ENCODE measurements at places on chromosomes 2 and 18.
A peak's percentile ranks its signal among the peaks of the same experiment; 100 is the strongest.

DNA sequence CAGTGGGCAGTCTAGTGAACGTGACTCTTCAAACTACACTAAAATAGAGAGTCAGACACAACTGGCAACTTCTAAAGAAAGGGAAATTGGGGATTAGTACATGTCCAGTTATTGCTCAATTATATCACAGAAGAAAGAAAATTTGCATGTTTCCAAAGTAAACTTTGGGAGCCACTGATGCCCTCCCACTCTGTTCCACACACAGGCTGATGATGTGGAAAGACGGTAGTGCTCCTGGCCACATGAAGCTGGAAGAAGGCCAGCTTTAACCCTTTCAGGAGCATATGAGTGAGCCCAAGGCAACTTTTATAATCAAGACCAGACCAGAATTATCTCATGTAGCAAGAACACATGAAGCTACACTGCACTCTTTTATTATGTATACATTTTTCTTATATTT is 141.0 kb downstream of the NR4A2 start:
- DNase-seq: no peak

DNA sequence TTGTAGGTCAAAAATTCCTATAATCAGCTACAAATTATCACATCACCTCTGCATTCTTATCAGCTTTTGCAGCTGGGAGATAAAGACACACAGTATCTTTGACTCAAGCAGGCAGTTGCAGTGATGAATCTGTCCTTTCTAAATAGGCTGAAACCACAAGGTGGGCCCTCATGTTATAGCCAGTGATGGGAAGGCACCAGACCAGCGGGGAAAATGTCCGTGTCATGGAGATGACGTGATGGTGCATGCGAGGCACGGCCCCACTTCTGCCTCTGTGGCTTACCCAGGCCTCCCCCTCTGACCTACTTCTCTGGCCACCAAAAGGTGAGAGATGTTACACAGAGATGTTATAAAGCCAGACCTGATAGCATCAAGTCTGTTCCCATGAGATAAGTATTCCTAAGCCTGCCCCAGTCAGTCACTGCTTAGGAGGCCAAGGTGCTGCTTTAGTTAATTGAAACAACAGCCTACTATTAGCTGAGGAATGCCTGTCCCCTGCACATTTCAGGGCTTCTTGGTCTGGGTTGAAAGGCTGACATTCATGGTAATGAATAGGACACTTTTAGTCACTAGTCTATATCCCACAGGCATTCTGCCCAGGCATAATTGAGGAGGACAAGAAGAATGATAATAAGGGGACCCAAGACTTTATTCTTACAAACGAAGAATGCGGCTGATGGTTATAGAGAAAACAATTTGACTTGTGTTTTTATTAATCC is 327.9 kb downstream of the LPIN1 start:
- no peak for DNase-seq

DNA sequence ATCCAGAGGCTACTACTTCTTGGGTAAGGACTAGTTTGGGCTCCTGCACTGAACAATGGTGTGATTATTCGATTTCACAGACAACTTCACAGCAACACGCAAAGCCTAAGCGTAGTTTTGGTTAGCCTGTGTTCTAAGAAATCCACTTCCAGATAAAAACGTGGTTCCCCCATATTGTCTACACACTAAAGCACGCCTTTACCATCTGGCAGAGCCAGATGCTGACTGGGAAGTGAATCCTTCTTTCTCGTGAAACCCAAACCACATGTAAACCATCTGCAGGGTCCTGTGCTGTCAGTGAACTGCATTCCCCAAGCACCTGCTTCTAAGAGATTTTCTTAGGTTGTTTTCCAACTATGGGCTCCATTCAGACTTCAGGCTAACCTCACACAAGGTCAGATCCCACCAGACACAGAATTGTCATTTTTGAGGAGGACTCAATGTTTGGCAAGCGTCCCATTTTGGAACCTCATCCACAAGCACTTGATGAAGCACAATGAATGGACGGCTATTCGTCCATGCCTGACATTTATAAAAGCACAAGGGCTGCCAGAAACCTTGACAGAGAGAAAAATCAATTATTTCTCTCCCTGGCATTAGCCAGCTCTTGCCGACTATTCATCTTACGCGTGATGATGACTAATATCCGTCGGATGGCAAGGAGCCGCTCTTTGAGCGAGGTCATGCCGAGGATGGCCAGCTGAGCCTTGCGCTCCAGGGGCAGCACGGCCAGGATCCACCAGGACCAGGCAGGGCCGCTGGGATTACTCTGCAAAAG is 38.4 kb downstream of the LONRF2 start:
- no peak for DNase-seq

DNA sequence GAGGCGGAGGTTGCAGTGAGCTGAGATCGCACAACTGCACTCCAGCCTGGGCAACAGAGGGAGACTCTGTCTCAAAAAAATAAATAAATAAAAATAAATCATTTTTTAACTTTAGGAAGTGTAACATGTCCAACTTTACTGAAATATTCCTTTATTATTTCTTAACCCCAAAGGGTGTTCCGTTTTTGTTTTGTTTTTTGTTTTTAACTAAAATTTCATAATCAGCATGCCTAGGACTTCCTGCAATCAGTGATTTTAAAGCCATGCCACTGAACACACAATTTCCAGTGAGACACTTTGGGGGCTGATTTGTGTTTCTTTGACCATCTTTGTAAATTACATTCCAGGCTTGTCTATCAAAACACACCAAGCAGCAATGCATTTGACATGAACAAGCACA is 7.1 kb downstream of the CATIP start:
- DNase-seq: no peak

DNA sequence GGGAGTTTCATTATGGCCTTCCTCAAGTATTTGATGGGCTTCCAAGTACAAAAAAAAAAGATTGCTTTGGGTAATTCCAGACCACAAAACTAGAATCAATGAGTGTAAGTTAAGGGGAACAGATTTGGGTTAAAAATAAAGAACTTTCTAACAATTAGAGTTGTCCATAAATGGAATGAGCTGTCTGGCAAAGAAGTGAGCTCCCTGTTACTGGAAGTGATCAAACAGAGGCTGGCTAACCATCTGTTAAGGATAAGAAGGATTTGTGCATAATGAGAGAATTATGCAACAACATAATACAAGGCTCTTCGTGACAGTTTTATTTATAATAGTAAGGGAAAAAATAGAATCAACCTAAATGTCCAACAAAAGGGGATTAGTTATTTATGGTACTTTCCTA is 44.6 kb upstream of the ACVR1 start:
- DNase-seq: no peak

DNA sequence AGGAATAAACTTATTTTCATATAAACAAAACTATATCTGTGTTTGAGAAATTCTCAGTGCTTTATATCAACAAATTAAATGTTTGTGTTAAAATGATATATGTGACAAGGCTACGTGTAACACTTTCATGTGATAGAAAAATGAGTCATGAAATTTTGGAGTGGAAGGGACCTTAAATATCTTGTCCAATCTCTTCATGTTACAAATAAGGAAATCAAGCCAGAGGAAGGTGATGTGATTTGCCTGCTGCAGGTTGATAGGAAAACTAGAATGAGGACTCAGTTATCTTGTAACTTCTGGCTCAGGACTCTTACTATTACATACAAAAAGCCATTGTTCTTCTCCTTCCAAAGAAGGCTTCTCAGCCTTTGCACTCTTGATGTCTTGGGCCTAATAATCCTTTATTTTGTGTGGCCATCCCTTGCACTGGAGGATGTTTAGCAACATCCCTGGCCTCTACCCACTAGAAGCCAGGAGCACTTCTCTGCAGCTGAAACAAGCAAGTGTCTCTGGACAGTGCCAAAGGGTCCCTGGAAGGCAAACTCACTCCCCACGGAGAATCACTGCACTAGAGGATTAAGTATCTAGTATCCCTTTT is 43.0 kb upstream of the NARS1 start:
- DNase-seq: no peak

- DNase-seq: no peak
These were observed 53.1 kb downstream of the PRELID3A start for GRCh38 chr18:12460874-12461273.

DNA sequence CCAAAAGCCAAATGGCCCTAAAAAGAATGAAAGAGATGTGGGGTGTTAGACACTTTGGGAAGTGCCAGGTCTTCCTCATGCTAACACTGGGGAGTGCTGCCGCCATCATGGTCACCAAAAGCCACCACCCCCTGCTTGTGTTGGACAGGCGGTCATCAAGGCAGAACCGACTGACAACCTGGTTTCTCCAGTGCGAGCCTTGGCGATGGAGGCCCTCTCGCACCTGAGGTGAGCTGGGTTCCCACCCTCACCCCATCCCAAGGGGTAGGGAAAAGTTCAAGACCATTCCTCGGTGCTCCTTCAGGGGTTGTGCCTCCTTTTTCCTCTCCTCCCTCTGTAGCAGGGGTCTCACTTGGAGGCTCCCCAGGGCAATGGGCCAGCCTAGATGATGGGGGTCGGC is 33.6 kb downstream of the MROH2A start:
- DNase-seq: no peak

GRCh38 chr2:159616286-159616701 is at the start of gene BAZ2B:
TSS of gene BAZ2B (minus strand) at chr2:159616548. CDS start at chr2:159478719, 137,829 bp downstream.
- DNase-seq: peak; percentile 33

- DNase-seq: no peak
These were observed 29.4 kb downstream of the AOX1 start for GRCh38 chr2:200615247-200615646.

DNA sequence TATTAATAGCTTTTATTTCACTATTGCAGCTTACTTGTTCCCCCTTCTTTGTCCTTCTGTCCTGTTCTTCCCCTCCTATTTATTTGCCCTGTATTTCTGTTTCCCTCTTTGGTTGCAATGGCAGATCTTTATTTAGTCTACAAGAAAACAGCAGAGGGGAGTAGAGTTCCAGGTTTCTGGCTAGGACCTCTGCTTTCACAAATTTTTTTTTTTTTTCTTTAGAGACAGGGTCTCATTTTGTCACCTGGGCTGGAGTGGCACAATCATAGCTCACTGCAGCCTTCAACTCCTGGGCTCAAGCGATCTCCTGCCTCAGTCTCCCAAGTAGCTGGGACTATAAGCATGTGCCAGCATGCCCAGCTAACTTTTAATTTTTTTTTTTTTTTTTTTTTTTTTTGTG is 188.1 kb upstream of the SPRED2 start:
- no peak for DNase-seq
